Fibroblast of the aortic adventitia (primary cell): ENCODE measurements at places on chromosomes 2 and 18. TPM values are rescaled to one million over a fixed set of nuclear protein-coding genes. Genes with fewer than 3 reads are reported as not detected.

The ERFE gene
- 2.8 and 3.4 TPM in 2 replicates for total RNA-seq

The SKOR2 gene
- not detected in 2 replicates for total RNA-seq

The RFX8 gene
- total RNA-seq = 5.3 and 24.1 TPM in 2 replicates

The RASGRP3 gene
- total RNA-seq = 5.9 and 7.8 TPM in 2 replicates
